ENCODE measurements at places on chromosomes 4 and X.

- no peak for DNase-seq
These were observed 83.7 kb upstream of the ETNPPL start for GRCh38 chr4:108846568-108846967.

- DNase-seq, result no peak
These were observed 77.1 kb upstream of the ATXN3L start for GRCh38 chrX:13396924-13397323.

DNA sequence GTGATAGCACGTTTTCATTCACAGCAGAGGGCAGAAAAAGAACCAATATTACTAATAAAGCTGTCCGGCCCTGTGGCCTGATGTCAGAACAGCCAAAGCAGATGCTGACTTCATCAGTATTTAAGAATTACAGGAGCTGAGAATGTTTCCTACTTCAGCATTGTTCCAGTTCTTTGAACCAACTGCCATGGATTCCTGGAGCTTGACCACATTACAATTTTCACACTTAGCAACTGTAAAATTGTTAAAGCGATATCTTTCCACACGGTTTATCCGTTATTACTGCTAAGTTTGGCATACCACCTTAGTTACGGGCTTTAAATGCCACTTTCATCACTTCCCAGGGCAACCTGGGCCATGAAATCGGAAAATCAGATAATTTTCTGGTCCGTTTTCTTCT is 118.2 kb downstream of the EPHA5 start:
- no peak for DNase-seq

GRCh38 chrX:12080265-12080664 is 58.0 kb upstream of the FRMPD4 start:
- DNase-seq, result no peak

DNA sequence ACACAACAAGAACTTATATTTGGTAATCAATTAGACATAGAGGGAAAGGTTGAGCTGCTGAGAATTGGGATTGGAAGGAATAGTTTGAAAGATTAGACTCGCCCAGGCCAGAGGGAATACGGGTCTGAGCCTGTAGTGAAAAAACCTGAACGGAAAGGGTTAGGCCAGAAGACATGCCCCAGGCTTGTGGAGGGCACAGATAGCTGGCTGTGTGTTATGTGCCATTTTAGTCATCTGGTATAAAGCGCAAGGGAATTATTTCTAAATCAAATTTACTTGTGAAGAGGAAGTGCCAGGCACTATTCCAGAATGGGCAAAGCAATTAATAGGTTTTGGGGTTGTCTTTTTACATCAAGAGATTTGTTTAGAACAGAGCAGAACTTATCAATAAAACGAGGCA is 187.5 kb upstream of the ANKRD50 start:
- DNase-seq, result no peak

GRCh38 chr4:52595001-52595400 is 64.1 kb downstream of the USP46 start:
- DNase-seq, result no peak

DNA sequence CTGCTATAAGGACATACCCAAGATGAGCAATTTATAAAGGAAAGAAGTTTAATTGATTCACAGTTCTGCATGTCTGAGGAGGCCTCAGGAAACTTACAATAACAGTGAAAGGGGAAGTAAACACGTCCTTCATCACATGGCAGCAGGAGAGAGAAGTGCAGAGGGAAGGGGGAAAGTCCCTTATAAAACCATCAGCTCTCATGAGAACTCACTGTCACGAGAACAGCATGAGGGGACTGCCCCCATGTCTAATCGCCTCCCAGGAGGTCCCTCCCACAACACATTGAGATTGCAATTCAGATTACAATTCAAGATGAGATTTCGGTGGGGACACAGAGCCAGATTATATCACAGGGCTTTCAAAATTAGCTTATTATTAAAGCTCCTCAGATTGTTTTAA is 209.5 kb upstream of the PPP3CA start:
- DNase-seq, result no peak

- DNase-seq, result no peak
These were observed 1.2 kb downstream of the PRPS1 start for GRCh38 chrX:107629540-107629909.

- DNase-seq, result no peak
These were observed 195.8 kb downstream of the PDHA2 start for GRCh38 chr4:96035727-96036126.

GRCh38 chrX:117538178-117539089 is 578.2 kb downstream of the KLHL13 start:
- no peak for DNase-seq

DNA sequence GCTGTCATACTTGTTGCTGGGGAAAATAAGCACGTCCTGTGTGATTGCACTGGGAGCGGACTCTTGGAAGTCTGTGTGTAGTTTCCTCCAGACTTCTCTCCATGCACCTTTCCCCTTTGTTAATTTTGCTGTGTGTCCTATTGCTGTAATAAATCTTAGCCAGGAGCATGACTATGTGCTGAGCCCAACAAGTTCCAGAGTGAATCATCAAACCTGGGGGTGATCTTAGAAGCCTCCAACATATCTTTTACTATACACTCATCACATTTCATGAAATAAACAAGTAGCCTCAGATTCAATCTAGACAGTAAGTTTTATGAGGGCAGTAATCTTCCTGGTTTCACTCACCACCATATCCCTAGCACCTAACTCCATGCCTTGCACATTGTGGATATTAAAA is 43.3 kb upstream of the FGF13 start:
- DNase-seq, result no peak

- no peak for DNase-seq
These were observed 4.4 kb upstream of the VAMP7 start for GRCh38 chrX:155876704-155877103.

Measured in stimulated activated CD4-positive, alpha-beta T cell treated with anti-CD3 and anti-CD28 coated beads, TNF-alpha, amount 100 ng/mL, for 4 hours (primary cell).